SK-MEL-5 (cell line): ENCODE measurements at places on chromosomes 6 and 20.

DNA sequence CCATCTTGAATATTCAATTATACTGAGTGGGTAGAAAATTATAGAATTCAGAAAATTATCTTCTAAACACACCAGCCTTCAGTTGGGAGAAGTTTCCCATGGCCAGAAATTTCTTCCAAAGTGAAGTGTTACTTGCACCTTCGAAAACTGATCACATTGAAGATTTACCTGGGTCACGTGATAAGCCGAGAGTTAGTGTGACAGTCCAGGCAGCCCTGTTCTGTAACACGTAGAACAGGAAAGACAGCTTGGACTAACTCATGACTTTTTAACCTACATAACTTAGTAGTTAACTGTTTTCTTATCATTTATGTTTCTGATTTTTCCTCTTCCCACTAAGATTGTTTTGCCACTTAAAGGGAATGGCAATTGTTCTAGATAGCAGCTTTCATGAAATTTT is 118.3 kb upstream of the MTHFD1L start:
- no peak for DNase-seq

- no peak for DNase-seq
Measured at GRCh38 chr20:50357783-50358161, 152.4 kb upstream of the PTPN1 start.

- DNase-seq = no peak
Measured at GRCh38 chr20:15515691-15516090, 1057.6 kb downstream of the KIF16B start.

DNA sequence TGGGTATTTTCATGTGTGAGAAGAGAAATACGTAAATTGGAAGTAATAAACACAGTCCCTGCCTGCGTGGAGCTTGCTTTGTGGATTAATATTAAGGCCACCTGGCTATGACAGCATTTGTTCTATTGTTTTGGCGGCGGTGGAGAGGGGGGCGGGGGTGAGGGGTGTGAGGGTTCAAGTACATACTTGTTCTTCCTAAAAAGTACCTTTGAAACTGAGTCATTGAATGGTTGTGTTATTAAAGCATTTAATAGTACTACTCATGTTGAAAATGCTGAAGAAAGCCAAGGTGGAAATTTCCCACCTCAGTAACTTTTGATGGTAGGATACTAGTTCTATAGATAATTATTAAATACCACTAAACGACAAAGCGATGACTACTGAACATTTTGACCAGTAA is 95.0 kb downstream of the FOXC1 start:
- DNase-seq = no peak
